Dermis blood vessel endothelial cell (primary cell): ENCODE measurements at places on chromosomes 4 and X.

GRCh38 chrX:153449368-153450113, 3.7 kb upstream of the TREX2 start:
- DNase-seq: no peak

GRCh38 chr4:71473541-71474240, 134.9 kb downstream of the SLC4A4 start:
- DNase-seq: no peak

GRCh38 chr4:109962401-109962800, 49.7 kb downstream of the EGF start:
- no peak for DNase-seq

GRCh38 chrX:12434493-12434892, 296.2 kb downstream of the FRMPD4 start:
- no peak for DNase-seq

DNA sequence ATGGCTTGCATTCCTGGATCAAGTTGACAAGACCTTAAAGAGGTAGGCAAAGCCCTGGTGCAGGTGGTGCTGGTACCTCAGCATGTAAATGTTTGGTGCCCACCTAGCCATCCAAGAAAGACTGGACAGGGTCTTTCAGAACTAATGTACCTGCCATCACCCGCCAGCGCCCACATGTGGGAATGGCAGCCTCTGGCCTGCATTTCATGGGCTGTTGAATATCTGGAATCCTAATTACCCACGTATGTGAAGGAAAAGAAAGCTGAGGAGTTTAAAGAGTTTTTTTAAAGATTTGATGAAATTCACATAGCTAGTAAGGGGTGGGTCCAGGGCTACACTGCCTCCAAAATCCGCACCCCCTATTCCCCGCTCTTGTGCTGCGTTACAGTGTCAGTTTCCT, 8.6 kb upstream of the CCDC149 start:
- no peak for DNase-seq

DNA sequence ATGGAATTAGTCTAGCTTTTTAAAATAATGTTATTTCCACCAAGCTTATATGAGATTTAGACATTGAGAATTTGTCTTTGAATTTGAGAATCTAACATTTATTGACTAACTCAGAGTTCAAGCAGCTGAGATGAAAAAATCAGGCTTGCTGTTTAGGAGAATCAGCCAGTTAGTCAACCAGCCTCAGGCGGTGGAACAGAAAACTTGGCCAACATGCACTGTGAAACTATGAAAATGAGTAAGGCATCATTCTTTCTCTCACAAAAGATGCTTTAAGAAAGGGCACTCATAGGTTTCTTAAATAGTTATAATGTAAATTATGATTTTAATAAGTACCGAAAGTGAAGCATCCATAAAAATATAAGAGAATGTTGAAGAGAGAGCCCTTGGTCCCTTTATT, 84.2 kb downstream of the NFKB1 start:
- DNase-seq: no peak

- DNase-seq: peak; percentile 1
Measured at GRCh38 chr4:28225050-28225449, 1364.4 kb downstream of the STIM2 start.

DNA sequence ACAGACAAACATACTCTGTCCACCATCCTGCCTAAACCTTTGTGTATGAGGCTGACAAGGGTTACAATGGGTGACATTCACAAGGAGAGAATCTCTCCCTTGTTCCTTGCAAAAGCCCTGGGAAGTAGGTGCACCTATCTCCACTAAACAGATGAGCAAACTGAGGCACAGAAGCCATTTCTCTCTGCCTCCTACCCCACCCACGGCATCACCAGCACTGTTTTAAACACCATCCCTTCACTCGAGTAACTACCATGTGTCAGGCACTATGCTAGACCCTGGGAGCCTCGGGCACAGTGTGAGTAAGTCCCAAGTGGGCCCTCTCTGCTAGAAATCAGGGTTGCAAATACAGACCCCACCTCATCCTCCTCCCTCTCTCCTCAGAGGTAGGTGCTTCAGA, 899 bp downstream of the LYAR start:
- no peak for DNase-seq

GRCh38 chr4:74189331-74190043, 31.6 kb downstream of the MTHFD2L start:
- DNase-seq: peak; percentile 77

DNA sequence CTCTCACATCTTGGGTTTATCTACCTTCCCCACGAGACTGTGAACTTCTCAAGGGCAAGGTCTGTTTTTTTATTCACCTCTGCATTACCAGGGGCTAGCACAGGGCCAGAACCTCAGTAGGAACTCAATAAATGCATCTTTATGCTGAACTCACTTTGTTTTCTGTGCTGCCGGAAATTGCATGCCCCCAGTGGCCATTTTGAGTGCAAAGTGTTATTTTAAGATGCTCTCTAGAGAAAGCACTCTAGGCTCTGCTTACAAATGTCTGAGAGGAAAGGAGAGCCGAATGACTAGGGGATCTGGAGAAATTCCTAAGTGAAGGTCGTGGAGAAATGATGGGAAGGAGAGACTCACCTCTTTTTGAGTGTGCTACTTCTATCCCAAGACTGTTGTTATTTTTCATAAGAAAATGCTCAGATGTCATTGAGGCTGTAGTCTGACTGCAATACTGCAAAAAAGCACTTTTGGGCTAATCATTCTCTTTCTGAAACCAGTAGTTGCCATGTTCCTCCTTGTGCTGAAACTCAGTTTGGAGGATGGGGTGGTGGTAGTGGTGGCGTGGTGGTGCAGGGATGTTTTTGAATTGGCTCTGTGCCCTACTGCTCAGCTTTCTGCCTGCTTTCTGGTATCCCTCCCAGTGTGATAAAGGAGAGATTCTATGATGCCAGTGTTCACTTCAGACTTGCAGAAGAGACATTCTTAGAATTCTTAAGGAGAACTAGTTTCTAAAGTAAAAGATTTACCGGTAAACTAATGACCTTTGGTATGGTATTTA, 41.3 kb downstream of the DOCK11 start:
- peak; percentile 1 for DNase-seq

DNA sequence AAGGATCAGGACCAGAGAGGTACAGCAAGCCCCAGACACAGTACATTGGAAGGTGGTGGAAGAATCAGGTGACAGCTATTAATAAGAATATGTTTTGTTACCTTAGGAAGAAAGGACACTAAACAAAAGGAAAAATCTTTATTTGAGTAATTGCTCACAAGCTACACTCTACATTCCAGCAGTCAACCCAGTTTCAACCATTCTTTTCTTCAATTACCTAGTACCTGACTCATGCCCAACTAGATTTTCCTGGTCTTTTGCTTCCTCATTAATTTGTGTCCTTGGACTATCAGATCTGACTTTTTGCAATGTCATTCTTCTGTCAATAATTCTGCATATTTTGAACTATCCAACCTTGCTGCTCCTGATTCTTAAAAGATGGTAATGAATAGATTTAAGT, 22.5 kb upstream of the GLRA2 start:
- DNase-seq: no peak

GRCh38 chrX:93177930-93178329, 495.4 kb downstream of the NAP1L3 start:
- DNase-seq: no peak

DNA sequence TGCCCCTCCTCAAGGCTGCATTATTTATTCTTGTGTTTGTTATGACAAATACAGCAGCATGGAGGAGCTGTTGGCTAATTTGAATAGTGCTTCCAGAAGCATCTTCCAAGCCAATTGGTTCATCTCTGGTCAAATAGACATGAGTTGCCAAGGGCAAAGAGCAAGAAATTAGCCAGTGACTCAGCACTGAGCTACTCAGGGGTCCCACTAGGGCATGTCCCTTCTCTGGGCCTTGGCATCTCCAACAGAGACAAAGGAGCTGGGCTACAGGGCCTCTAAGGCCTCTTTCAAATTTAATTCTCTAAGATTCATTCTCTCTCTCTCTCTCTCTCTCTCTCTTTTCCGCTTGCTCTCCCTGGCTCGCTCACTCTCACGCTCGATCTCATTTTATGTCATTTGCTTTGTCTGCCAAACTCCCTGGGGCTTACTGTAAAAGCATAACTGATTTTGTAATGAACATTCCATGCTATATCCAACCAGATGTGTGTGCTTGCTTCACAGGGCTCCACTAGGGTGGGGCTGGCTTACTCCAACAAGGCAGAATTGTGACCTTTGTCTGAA, 86.7 kb upstream of the MAGEA4 start:
- peak; percentile 73 for DNase-seq

DNA sequence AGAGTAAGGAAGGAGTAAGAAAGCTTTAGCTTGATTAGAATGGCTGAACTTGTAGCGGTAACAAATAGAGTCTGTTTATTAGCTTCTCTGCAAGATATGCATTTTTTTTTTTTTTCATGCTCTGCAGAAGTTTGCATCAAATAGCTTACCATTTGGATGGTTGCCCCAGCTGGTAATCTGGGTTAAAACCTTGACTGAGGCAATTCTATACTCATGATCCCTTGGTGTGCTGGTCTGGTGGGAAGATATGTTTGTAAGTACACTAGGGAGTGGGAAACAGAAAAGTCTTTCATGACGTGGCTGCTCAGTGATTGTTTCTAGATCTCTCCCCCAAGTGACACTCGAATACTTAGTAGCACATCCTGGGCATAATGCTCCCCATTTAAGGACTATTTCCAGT, 32.1 kb downstream of the SEPTIN11 start:
- DNase-seq: no peak

GRCh38 chr4:118354913-118355312, 2.1 kb upstream of the PRSS12 start:
- DNase-seq: no peak

DNA sequence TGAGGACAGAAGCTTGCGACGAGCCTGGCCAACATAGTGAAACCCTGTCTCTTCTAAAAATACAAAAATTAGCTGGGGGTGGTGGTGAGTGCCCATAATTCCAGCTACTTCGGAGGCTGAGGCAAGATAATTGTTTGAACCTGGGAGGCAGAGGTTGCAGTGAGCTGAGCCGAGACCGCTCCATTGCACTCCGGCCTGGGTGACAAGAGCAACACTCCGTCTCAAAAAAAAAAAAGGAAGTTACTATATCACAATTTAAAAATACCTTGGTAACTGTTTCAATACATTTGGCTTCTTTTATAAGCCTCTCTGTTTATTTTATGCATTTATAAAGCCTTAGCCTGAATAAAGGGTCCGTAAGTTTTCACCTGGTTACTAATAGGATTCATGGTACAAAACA, 46.6 kb upstream of the CHRNA9 start:
- DNase-seq: no peak

GRCh38 chr4:36235306-36235705, 9.0 kb downstream of the ARAP2 start:
- DNase-seq: no peak

- peak; percentile 15 for DNase-seq
Measured at GRCh38 chr4:112509243-112510141, 6.5 kb downstream of the NEUROG2 start.

DNA sequence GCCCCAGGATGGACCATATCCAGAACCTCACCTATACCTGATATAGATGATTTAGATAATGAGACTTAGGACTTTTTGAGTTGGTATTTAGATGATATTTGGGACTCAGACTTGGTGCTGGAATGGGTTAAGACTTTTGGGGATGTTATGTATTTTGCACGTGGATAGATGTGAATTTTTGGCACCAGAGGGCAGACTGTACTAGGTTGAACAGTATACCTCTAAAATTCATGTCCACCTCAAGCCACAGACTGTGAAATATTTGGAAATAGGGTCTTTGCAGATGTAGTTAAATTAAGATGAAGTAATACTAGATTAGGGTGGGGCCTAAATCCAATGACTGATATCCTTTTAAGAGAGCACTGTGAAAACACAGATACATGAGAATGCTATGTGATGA, 15.6 kb downstream of the RBM41 start:
- no peak for DNase-seq
